Left ventricle myocardium superior (tissue), 1 donor: ENCODE measurements at places on chromosomes 16 and 17. TPM values are rescaled to one million over a fixed set of nuclear protein-coding genes. Genes with fewer than 3 reads are reported as not detected.

DNA sequence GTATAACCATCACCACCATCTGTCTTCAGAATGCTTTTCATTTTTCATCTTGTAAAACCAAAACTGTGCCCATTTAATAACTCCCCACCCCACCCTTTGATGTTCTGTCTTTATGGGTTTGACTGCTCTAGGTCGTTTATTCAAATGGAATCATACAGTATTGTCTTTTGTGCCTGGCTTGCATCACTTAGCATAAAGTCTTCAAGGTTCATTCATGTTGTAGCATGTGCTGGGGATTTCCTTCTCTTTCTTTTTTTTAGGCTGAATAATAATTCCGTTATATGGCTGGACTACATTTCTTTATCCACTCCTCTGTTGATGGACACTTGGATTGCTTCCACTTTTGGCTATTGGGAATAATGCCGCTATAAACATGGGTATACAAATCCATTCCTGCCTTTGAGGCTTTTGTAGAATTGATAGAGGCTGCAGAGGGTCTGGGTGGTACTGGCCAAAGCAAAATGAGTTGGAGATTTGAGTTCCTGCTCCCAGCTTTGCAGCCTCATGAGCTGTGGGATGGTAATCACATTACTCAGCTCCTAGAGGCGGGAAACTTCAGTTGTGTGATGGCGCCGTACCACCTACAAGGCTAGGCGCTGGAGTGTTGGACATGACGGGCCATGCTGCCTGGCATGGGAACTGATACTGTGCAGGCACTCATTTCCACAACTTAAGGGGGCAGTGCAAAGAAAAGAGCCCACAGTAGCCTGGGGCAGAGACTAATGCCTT is 64.8 kb downstream of the CLEC16A start:
- no peak for DNase-seq

DNA sequence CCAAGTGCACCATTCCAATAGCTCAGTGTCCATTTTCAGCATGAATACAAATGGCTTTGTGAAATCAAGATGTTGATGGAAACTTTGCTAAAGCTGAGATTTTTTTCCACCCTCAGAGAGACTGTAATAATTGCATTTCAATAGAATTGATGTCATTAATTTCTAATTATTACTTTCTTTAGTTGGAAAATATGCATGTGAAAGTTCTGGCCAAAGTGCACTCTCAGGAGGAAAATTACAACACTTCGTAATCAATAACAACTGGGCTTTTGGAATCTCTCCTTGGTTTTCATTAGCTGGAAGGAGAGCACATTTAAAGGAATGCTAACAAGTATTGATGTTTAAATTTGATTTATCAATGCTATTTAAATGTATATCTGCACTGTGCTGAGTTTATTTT is 529.5 kb upstream of the CDH8 start:
- DNase-seq = no peak

DNA sequence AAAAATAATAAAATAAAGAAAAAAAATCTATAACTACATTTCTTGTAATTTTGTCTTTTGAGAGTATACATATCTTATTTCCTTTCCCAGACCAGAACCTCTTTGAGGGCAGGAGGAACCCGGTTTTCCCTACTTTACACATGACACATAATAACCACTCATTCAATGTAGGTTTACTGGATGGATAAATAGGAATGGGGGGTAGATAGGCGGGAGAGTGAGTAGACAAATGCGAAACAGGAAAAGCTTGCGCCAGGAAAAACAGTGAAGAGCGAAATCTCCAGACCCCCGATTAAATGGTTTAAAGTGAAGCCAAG is 515 bp upstream of the GOSR2 start:
- DNase-seq = no peak

DNA sequence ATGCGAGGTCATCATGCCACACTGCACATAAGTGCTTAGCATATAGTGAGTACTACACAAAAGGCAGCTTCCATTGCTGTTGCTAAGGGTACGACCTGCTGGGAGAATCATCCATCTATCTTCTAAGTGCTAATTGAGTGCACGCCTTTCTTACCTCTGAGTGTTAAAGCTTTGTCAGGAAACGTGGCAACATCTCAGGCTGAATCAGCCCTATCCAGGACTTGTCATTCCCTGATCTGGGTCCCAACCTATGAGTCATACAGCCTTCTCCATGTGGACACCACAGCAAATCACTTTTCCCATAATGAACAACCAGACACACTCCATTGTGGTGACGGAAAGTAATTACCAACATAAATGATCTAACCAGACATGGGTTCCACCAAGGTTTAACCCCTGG is 201.1 kb upstream of the MAF start:
- no peak for DNase-seq

DNA sequence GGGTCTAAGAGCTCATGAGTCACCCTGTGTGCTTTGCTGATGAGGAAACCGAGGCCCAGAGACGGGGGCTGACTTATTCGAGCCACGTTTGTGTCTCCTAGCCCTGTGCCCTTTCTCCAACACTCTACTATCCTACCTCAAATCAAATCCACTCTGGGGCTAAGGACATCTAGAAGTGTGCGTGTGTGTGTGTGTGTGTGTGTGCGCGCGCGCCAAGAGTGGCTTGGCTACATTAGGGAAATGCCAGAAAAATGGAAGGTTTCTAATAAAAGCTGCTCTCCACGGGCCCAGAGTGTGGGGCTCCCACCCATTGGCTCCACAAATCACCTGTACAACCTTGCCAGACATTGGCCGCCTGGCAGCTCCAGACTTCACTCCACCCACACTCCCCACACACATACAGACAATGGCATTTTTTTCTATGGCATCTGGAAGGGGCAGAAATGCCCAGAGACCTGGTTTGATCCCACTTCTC is 30.3 kb upstream of the PHOSPHO1 start:
- no peak for DNase-seq

GRCh38 chr17:81901167-81902022 is 643 bp upstream of the NPB start:
- no peak for DNase-seq

- no peak for DNase-seq
These were observed 1.2 kb upstream of the C1QL1 start for GRCh38 chr17:44969144-44969780.

DNA sequence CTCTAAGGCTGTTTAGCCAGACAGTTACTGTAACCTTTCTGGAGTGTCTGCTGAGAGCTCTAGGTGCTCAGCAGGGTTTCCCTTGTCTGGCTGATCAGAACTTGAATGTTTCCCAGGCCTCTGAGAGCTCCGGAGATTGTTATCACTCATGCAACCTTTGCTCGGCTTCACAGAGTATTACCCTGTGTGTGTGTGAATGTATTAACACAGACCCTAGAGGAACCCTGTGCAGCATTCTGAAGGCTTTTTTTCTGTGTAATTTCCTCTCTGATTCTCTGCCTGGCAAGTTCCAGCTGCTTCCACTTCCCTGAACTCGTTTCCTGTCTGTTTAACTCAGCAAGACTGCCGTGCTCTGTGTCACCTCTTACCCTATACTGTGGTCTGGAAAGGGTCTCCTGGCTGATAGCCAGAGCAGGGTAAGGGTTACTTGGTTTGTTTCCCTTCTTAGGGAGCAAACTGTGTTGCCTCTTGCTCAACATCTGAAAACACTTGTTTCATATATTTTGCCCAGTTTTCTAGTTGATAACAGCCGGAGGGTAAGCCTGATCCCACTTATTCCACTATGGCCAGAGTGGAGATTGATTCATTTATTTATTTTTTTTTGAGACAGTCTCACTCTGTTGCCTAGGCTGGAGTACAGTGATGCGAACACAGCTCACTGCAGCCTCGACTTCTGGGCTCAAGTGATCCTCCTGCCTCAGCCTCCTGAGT is 21.7 kb downstream of the PRMT7 start:
- DNase-seq = no peak

TBC1D3B gene
- 2.8 TPM for total RNA-seq

ABCA10 gene
- total RNA-seq = 6.4 TPM

MYH13 gene
- not detected for total RNA-seq

CA4 gene
- total RNA-seq = 17.0 TPM
